Memory B cell (primary cell): ENCODE measurements at places on chromosomes 6 and 20.

DNA sequence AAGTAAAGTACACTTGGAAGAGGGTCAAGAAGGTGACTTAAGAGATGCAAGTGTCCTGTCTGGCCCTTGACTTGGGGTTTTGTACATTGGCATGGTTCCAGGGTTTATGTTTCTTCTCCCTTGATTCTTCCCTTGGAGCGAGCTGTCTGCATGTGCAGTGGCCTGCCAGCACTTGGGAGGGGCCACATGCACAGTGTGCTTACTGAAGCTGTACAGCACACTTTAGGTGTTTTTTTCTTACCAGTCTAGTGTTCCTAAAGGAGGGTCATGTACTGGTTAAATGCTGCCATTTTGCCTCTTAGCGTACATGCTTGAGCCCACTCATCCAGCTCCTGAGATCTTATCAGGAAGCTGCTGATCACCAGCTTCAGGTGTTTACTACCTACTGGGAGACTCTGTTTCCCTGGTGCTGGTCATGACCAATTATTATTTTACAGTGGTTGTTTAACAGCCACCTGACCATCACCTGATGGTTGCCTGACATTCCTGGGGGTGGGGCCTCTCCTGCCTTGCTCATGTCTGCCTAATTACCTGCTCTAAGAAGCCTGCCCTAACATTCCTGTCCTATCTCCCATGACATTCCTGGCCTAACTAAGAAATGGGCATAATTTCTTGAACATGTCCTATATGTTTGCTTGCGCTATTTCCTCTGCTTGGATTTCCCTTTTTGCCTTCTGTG lies 182.9 kb downstream of the MCHR2 start:
- no peak for DNase-seq

DNA sequence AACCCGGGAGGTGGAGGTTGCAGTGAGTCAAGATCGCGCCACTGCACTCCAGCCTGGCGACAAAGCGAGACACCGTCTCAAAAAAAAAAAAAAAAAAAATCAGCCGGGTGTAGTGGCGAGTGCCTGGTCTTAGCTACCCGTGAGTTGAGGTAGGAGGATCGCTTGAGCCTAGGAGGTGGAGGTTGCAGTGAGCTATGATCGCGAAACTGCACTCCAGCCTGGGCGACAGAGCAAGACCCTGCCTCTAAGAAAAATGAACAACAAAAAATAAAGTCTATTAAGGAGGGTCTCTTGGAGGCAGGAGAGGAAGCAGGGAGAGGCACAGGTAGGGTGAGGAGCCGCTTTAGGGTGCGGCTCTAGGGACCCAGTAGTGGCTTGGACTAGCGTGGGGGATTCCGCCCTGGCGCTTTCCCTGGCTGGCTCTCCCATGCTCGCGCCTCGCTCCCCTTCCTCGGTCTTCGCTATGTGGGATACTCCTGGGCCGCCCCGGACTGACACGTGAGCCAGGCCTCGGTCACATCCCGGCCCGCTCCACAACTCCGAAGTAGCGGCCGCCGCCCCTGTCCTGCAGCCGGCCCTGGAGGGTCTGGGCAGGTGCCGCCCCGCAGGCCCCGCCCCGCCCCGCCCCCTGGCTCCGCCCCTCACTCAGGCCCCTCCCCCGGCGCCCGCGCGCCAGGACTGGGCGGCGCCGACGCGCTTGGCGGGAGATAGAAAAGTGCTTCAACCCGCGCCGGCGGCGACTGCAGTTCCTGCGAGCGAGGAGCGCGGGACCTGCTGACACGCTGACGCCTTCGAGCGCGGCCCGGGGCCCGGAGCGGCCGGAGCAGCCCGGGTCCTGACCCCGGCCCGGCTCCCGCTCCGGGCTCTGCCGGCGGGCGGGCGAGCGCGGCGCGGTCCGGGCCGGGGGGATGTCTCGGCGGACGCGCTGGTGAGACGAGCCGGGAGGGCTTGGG lies at the start of gene MYBL2:
MYBL2 (plus strand) TSS at position 739 of the 953 bp plus-strand sequence; CDS start at position 909, 170 bp downstream.
- peak; percentile 73 for DNase-seq

DNA sequence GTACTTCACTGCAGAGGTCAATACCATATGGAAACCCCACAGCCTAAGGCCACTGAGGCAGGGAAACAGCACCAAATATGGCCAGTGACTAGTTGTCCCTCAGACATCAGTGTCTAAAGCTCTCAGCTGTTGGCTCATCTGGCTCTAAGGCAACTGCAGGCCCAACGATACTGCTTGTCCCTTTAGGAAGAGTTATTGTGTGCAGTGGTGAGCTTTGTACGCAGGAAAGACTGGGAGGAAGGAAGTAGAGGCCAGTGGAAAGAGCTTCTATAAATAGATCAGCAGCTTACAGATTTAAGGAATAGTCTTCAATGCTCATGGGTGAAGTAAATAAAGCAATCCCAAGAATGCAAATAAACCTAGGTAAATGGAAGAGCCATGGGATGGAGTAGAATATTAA lies 29.3 kb downstream of the DNAAF9 start:
- DNase-seq = no peak

DNA sequence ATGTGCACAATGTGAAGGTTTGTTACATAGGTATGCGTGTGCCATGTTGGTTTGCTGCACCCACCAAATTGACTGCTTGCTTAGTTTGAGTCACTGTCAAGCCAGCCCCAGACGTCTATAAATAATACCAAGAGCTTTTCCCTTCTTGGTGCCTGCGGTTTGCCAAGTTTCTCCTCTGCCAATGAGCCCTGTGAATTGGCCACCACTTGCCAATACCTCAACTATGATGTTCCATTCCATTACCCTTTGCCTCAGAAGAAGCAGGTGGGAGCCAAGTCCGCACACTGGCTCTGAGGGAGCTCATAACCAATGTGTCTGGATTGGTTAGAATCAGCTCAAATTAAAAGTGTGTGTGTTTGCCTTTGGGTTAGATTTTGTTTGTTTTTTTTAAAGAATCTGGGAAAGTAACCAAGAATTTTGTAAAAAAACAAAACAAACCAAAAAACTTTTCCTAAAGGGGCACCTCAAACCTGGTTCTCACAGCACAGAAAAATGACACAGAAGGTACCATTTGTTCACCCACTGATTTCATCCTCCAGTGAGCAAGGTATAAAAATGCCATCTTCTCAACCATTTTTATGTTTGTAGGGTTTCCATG lies 244.7 kb upstream of the PRND start:
- DNase-seq = no peak

- no peak for DNase-seq
These were observed 797.0 kb upstream of the GJE1 start for GRCh38 chr6:141335477-141336273.

DNA sequence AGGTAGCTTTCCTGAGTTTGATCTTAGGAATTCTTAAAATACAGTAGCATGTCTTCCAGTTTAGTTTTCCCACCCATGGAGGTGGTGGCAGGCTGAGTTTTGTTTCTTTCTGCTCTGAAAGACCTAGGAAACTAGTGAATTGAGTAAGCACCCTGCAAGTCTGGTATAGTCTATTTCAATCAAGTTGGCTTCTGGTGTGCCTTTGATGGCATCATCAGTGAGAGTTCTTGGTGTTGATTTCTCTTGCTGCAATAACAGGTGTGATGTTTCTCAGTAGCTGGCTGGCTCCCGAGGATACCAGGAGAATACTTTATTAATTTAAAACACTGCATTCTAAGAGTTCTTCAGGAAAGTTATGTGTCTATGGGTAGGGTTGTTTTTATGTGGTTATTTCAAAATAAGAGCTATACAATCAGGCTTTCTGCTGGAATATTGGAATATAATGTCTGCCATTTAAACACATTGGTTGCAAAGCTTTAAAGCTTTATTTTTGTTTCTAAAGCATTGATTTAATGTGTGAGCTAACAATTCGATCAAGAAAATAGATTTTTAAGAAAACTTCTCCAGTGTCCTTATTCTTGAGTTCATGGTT lies 19.0 kb downstream of the VAPB start:
- no peak for DNase-seq

- DNase-seq = no peak
These were observed 11.4 kb downstream of the PLCB1 start for GRCh38 chr20:8143474-8143873.

- no peak for DNase-seq
These were observed 86.8 kb downstream of the MOXD1 start for GRCh38 chr6:132314432-132314831.

- DNase-seq = no peak
These were observed 44.7 kb upstream of the ADIG start for GRCh38 chr20:38536310-38536709.

- DNase-seq = no peak
These were observed 117.6 kb downstream of the HIVEP2 start for GRCh38 chr6:142827369-142827768.

DNA sequence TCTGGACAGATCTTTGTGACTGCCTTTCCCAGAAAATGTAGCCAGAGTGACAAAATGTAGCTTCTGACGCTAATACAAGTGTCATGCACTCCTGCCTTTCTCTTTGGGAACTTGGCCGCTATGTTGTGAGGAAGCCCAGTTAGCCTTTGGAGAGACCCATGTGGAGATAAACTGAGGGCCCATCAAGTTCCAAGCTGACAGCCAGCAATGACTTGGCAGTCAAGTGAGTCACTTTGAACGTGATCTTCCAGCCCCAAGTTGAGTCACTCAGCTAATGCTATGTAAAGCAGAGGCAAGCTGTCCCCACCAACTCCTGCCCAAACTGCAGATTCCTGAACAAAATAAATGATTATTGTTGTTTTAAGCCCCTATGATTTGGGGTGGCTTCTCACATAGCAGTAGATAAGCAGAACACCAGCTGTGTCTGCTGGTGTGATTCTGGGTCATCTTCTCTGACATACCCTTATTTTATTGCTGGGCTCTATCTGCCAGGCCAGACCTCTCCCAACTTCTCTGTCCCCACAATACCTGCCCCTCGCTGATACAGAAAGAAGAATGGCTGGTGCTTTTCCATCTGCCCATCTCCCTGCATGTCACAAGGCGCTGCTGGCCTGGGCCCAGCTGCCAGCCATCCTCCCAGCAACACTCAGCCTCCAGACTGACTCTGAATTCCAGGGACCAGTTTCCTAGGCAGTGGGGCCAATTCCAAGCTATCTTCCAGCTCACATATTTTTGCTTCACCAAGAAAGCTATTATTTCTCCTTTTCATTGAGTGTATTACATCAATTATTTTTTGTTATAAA lies 274.8 kb downstream of the LRFN2 start:
- DNase-seq = no peak

DNA sequence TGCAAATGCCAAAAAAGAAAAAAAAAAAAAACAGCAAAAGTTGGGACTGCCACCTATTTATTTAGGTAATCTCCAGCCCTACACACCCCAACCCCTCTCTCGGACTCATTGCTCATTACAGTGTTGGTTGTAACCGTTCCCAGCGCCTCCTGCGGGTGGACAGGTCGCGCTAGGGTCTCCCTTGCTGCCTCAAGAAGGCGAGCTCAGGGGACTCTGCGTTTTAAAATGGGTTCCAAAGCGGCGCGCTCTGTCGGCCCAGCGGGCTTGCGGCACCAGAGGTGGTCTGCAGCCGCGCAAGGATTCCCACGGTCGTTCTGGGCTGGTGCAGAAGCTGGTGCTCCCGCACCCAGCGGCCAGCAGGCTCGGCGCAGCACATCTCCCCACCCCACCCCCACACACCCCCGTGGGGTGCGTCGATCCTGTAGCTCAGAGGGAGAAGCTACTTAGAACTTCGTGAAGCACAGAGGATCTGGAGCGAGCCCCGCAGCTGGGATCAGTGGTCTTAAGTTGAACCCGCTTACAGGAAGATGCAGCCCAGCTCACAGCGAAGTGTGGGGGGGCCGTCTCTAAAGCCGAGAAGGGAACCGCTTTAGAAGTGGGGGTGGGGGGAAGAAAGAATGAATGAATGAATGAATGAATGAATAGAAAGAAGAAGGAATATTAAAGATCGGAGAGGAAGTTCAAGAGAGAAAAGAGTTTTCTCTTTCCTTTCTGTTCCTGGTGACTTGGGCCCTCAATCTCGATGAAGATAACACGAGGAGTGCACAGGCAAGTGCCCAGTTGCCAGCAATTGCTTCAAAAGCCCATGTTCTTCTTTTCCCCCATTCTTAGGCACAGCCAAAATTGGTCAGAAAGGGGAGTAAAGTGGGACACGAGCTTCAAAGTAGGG lies 780 bp downstream of the TFAP2A start:
- no peak for DNase-seq

DNA sequence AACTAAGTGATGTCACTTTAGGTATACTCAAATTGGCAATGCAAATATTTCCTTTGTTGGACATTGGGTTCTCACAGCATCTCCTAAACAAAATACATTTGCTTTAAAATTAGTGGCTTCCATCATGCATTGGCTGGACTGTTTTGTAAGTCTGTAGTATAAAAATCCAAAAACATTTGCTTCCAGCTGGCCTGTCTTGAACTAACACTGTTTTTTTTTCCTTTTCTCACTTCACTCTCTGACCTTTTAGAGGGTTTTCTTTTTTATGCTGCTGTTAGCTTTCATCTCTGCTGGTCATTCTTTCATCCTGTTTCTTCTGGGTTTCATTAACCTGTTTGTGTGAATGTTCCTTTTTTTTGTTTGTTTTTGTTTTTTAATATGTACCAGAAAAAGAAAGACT lies 121.7 kb upstream of the MLIP start:
- no peak for DNase-seq

DNA sequence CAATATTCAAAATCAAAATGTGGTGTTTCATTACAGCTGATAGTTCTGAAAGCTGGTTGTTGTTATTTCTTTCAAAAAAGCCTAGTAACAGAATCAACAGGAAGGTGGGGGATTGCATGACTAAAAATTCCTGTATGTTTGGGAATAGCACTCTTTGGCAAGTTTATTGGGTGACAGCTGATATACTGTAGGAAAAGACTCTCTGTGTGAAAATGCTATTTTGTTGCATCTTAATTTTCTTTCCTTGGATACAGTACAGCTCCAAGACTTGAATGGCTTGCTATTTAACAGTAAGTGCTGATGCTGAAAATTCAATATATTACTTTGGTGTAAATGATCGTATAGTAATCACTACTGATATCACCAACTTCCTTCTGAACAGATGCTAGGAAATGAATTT lies 336.1 kb downstream of the KHDRBS2 start:
- DNase-seq = no peak

DNA sequence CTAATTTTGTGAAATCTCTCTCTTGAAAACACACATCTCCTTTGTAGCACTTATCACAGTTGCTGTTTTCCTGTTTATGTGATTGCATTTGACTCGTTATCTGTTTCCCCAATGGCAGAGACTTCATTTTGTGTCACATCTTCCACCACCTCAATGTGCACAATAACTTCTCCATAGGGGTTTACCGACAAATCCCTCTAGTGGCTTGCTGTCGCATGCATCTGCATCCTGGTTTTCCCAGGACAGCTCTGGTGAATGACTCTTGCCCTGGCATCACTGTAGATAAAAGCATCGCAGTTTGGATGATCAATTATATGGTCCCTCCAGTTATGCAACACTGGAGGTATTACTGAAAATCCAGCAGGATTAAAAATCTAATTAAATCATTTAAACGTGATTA lies 206.5 kb upstream of the BTBD3 start:
- DNase-seq = no peak

- DNase-seq = no peak
These were observed 60.7 kb upstream of the BTN3A2 start for GRCh38 chr6:26304213-26304796.
